Endothelial cell (in vitro differentiated cells): ENCODE measurements at places on chromosomes 4 and X. TPM values are rescaled to one million over a fixed set of nuclear protein-coding genes. Genes with fewer than 3 reads are reported as not detected.

The EVC2 gene
- 7.4 TPM for total RNA-seq

The CPZ gene
- total RNA-seq, result 0.90 TPM

The SFRP2 gene
- total RNA-seq, result 4.1 TPM

The GYG2 gene
- 4.5 TPM for total RNA-seq

The CSN1S1 gene
- total RNA-seq, result not detected

DNA sequence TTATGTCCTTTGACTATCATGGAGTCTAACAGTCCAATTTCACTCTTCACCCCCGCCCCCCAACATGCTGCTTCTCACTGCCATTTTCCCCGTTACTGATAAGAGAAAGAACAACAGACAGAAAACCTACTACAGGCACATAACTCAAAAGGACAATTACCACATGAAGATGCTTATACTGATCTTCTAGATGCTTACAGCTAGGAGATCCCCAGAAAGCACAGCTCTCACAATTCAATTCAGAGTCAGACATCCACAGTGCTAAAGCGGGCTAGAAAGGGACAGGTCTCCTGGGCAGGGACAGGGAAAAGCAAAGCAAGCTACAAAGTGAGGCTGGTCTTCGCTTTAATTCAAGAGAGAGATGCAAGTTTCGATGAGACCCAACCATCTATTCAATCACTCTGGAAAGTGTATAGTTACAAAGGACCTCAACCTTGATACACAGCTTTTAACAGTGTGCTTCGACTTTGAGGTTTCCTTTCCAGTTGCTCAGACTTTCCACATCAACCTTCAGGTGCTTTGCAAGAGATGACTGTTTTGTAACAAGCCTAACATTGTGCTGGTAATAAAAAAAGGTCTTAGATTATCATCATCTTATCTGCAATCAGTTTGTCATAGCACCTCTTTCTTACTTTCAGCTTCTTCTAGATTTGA lies 60.9 kb downstream of the LEF1 start:
- DNase-seq, result no peak

DNA sequence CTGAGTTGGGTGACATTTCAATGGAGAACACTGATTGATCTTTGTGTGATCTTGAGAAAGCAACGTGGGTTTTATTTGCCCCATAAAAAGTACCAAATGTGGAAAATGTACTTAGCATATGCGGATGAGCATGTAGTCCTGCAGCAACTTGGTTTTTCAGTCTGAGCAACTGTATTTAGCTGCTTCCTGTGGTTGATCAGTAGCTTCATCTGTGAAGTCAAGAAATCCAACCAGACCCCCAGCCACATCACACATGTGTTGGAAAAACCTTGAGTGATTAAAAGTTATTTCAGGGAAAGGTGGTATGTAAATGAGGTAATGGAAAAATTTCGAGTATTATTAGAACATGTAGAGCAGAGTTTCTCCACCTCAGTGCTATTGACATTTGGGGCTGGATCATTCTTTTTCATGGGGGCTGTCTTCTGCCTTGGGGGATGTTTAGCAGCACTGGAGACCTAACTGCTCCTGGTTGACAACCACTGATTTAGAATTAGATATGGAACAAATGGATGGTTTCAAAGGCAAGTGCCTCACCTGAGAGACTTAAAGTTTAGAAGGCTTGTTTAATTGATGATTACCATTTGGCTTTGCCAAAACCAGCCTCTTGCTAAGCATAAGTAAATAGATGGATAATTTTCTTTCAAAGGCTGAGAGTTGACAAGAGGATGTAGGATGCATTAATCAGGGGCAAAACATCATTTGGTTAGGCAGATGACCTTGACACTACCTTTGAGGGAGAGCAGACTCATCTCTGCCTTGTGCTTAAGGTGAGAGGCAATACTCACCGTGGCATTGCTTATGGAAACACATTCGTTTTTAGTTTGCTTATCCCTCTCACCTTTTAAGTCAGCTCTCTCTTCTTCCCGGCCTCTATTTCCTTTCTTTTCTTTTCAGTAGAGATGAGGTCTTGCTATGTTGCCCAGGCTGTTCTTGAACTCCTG lies 193.0 kb upstream of the RPS6KA3 start:
- DNase-seq, result no peak

GRCh38 chr4:94497690-94498089 lies 45.9 kb downstream of the PDLIM5 start:
- no peak for DNase-seq

GRCh38 chr4:56684320-56685050 lies 3.4 kb upstream of the HOPX start:
- no peak for DNase-seq

DNA sequence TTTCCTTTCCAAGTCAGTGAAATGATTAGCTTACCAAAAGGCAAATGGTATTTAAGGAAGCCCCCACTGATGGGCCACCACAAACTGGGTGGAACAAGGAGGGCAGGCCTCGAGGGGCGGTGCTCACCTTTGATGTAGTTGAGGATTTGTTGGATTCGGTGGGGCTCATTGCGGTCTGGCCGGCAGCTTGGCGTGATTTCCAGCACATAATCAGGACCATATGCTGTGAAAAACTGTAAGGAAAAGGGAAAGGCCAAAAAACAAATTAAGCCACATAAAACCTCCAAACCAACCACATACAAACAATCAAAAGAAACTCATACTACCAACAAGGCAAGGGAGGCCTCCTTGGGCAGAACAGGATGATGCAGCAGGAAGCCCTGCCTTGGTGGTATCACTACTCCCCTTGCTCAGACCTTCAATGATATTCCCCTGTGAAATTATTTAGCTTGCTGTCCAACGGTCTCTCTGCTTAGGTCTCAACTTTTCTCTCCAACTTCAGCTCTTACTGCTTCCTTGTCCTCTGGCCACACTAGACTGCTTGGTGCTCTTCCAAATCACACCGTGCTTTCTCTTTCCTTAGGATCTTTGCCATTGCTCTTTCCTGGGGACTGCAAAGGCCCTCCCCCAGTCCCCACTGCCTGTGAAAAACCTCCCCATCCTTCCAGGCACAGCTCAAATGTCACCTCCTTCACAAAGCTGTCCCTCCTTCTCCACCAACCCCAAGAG lies 46.1 kb upstream of the CITED1 start:
- DNase-seq, result no peak
